ENCODE measurements at places on chromosomes 1 and 21.
A peak's percentile ranks its signal among the peaks of the same experiment; 100 is the strongest.

- no peak for DNase-seq
Measured at GRCh38 chr21:33551664-33552063, 8.8 kb downstream of the SON start.

- DNase-seq: no peak
Measured at GRCh38 chr1:246161626-246162025, 345.5 kb downstream of the SMYD3 start.

- DNase-seq: no peak
Measured at GRCh38 chr1:85957760-85958159, 198.8 kb downstream of the COL24A1 start.

- DNase-seq: no peak
Measured at GRCh38 chr1:234698686-234699085, 88.7 kb upstream of the IRF2BP2 start.

GRCh38 chr21:14456911-14457310 is 74.0 kb upstream of the HSPA13 start:
- no peak for DNase-seq

DNA sequence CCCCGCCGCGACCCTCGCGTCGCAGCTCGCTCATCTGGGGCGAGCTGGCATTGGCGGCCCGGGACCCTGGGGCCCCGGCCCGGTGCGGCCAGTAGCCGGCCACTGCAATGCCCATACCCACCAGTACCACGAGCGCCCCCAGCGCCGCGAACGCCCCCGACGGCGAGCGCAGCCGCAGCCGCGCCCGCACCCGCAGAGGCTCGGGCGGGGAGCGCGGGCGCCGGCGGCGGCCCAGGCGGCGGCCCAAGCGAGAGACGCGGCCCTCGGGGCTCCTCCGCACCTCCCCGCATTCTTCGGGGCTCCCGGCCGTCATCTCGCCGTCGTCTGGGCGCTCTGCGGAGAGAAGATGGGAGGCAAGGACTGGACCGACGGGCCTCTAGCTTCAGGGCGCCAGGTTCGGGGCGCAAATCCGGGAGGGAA is 2.2 kb downstream of the TMEM200B start:
- DNase-seq: no peak

- DNase-seq: no peak
Measured at GRCh38 chr1:232335741-232336293, 294.1 kb downstream of the SIPA1L2 start.

GRCh38 chr1:149885339-149886120 is 13.8 kb upstream of the BOLA1 start:
- peak; percentile 64 for DNase-seq

GRCh38 chr1:26378879-26379251 is 6.3 kb upstream of the ZNF683 start:
- no peak for DNase-seq

DNA sequence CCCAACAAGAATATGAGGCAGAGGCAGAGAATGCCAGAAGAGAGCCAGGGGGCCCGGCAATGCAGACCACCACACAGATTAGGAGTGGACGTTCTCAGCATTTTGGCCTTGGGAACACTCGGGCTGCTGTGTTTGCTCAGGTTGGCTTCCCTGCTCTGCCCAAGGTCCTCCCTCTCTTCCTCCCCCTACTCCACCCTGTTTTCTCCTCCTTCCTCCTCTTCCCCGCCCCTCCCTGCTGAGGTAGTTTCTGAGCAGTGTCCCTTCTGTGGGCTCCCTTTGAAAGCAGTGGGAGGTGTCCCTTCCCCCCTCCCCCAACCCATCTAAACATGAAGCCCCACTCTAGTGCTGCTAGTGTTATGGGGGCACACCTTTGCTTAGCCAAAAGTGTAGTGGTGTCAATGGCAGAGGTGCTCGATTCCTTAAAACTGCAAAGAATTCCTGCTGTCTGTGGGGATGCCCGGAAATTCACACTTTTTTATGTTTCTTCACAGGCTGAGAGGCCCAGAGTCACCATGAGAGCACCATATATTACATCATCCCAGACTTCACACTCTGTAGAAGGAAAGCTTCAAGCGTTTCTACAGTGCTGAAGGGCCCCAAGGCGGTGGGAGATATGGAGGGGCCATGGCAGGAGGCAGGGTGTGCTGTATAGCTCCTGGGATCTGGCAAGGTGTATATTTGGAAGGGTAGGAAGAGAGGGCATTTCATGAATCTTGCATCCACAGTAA is at the start of gene HHIPL2:
HHIPL2 (minus strand) TSS at position 161 of the 728 bp plus-strand sequence; CDS start at position 101, 60 bp downstream.
- no peak for DNase-seq

DNA sequence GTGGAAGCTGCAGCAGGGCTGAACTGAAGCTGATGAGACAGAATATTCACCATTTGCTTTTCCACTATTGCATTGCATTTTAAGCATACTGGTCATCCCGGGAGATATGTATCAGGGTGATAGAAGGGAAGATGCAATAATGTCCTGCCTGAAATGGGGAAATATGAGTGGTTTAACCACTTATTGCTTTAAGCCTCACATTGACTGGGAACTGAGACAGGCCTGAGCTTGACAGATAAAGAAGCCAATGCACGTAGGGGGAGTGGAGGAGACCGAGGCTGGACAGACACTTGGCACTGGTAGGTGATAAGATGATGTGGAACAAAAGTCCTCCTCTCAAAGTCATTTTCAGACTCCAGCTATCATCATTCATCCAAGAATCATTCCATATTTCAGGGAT is 911.7 kb upstream of the NCAM2 start:
- no peak for DNase-seq

- no peak for DNase-seq
Measured at GRCh38 chr1:37850352-37850955, 8.9 kb downstream of the MTF1 start.

- no peak for DNase-seq
Measured at GRCh38 chr1:246748867-246749266, 24.7 kb downstream of the SCCPDH start.

- DNase-seq: no peak
Measured at GRCh38 chr1:158071138-158071537, 77.7 kb downstream of the KIRREL1 start.

GRCh38 chr1:91091812-91092211 is 70.0 kb upstream of the ZNF644 start:
- no peak for DNase-seq

- no peak for DNase-seq
Measured at GRCh38 chr1:42660907-42661500, 2.8 kb downstream of the PPIH start.

- DNase-seq: peak; percentile 96
Measured at GRCh38 chr1:1324524-1325287, at the start of the genes CPTP and INTS11. Gene CPTP, plus strand, starts transcription at chr1:1324802. Its CDS starts 2,109 bp downstream, at chr1:1326911. Gene INTS11, minus strand, starts transcription at chr1:1324660. Its CDS starts 52 bp downstream, at chr1:1324608.

DNA sequence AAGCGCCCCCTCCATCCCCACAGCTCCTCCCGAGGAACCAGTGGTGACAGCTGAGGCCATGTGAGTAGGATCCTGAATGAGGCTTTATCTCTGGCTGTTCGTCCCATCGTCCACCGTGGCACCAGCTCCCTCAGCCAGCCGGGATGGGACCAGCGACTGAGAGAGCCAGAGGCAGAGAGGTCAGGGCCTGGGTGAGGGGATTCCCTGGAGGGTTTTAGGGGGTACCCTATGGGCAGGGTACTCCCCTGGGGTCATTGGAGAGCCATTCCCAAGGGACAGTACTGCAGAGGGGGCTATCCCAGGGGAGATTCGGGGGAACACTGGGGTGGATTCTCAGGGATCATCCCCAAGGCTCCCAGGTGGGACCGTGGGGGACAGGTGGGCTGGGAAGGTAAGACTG is 2.4 kb downstream of the TMEM125 start:
- no peak for DNase-seq

GRCh38 chr1:41810446-41810845 is 108.3 kb downstream of the HIVEP3 start:
- no peak for DNase-seq

DNA sequence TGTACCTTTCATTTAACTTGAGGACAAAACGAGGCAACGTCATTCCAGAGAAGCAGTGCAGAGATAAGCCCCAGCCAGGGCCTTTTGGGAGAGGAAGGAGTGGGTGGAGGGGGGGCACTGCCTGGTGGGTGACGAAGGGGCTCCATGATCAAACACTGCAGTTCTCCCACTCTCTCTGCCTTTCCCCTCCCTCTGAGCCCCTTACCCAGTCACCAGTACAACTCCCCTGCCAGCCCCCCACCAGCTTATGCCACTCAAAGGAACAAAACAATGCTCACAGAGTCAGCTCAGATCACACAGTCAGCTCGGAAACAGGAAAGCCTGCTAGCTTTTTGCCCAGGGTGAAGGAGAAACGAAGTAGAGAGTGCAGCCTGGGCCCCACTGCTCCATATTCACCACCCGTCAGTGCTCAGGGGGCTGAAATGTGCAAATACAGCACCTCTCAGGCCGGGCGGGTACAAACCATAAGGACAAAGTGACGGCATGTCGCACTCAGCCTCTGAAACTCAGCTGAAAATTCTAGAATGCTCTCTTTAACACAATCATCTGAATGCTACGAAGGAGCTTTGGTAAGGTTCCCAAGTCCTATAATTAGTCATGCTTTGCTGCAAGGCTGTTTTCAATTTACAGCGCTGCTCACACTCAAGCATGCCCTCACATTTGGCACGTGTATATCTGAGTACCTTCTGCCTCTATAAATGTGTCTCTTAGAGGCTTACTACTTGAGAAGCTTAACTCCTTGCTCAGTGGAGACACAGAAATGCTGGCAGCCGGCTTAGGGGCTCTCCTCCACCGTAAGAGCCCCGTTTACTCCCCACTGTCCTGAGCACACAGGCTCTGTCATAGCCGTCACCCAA is 65.8 kb upstream of the RAB4A start:
- DNase-seq: no peak

GRCh38 chr1:184940226-184940625 is 34.1 kb downstream of the NIBAN1 start:
- no peak for DNase-seq

DNA sequence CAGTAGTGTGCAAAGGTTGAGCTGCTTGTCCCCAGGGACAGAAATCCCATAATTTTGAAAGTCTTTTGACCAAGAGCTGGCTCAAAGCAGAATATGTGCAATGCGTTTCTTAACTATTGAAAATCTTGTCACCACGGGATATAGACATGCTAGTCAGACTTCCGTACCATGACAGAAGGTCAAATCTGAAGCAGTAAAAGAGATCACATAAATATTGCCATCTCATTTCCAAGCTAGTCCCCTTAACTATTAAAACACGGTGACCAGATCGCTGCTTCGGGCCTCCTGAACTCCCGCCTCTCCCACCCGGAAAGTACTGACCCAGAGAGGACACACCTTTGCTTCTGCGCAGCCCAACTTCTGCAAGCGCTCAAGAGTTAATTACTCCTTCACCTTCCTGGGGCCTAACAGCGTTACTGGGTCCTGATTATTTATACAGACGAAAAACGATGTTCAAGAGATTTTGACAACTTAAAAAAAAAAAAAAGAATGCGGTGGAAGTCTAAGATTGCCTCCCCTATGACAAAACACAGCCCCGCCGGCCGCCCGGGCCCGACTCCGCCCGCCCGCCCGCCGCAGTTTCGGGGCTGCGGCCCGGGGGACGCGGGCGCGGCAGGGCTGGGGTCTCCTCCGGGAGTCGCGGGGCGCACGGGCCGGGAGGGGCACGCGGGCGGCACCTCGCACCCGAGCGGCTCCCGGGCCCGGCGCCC is 692 bp downstream of the SORT1 start:
- peak; percentile 25 for DNase-seq

- DNase-seq: no peak
Measured at GRCh38 chr1:209618756-209619420, 33.3 kb downstream of the LAMB3 start.

DNA sequence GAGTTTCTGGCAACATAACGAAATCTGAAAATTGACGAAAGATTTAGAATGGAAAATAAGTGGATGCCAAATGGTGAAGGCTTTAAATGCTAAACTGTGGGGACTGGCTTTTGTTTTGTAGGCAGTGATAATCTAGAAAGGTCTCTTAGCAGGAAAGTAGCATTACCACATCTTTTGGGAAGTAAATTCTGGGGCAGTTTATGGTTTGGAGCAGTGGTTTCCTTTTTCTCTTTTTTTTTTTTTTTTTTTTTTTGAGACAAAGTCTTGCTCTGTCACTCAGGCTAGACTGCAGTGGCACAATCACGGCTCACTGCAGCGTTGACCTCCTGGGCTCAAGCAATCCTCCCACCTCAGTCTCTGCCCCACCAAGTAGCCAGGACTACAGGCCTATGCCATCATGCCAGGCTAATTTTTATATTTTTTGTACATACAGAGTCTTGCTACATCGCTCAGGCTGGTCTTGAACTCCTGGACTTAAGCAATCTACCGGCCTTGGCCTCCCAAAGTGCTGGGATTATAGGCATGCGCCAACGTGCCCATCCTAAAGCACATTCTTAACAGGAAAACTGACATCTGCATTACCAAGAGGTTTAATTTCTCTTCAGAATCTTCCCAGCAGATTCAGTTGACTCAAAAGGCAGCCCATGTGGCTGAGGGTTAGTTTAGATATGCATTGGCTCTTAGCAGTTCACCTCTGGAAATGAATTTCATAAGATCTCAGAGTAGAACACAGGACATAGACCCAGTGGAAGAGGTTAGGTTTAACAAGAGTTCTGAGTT is 32.9 kb downstream of the C21orf91 start:
- no peak for DNase-seq

DNA sequence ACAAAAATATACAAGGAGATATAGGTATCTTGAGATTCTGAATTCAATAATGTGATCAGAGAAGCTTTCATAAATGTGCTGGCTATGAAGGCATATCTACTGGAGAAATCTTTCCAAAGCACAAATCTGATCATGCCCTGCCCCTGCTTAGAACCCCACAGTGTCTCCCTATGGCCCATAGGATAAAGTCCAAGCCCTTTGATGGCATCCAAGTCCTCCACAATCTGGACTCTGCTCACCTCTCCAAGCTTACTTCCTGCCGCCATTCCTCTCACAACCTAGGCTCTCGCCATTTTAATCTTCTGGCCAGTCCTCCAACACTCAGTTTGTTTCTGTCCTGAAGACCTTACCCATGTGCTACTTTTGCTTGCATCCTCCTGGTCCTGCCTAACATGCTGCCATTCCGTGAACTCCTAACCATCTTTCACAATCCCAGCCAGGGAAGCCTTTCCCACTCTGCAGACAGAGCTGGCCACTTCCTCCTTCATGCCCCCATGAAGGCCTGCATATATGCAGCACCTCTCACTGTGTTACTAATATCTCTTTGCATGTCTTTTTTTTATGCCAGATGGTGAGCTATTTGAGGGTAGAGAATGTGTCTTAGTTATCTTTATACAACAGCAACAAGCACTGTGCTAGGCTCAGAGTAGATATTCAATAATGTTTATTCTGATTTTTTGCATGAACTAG is 5.6 kb upstream of the ATP1A1 start:
- no peak for DNase-seq

- DNase-seq: no peak
Measured at GRCh38 chr1:17605582-17606344, 66.3 kb downstream of the ARHGEF10L start.

Data from stimulated activated naive CD4-positive, alpha-beta T cell (primary cell).